Activated CD4-positive, alpha-beta T cell treated with anti-CD3 and anti-CD28 coated beads, Interleukin-2, amount 10 ng/mL, durations not matched to agents 24 days and 14 days (primary cell): ENCODE measurements at places on chromosomes 5 and 9.

GRCh38 chr9:14554886-14555285 lies 138.3 kb downstream of the ZDHHC21 start:
- no peak for DNase-seq

DNA sequence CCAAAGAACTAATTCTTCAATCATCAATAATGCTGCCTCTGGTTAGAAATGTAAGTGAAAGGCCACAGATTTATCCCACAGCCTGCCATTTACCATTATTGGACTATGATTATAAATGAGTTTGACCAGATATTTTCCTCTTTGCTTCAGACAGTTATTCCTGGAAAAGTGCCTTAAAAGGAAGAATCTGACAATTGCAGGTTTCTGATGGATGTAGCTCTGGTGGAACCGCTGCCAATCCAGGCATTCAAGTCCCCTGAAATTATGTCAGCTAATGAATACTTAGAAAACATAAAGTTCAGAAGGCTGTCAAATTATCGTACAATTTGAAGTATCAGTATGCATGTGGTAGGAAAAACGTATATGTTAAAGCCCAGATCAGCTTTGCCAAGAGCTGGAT lies 78.2 kb upstream of the NR4A3 start:
- DNase-seq = peak; percentile 3

- DNase-seq = peak; percentile 92
These were observed 6.3 kb upstream of the MXD3 start for GRCh38 chr5:177317959-177318377.

DNA sequence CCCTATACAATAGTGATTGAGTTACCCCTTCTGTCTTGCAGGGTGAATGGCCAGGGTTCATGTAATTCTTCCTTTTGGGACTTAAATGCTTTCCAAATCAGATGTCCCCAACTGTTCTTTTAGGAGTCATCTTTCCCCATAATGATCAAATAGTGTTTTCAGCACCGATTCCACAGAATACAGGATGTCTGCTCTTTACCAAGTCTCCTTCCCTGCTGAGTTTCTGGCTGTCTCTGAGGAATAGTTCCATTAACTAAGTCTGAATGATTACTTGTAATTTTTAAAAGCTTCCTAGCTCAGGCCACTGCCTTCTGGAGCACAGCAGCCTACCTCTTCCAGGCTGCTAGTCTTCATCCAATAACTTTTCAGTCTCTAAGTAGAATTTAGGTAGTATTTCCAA lies 630.7 kb upstream of the ZNF608 start:
- DNase-seq = no peak

GRCh38 chr5:178580271-178580955 lies 9.8 kb downstream of the COL23A1 start:
- DNase-seq = no peak
